ENCODE measurements at places on chromosomes 2 and 18.

- DNase-seq, result no peak
These were observed 136.8 kb upstream of the MAP3K20 start for GRCh38 chr2:172938713-172939375.

GRCh38 chr2:20125164-20125563, 73.7 kb upstream of the LAPTM4A start:
- DNase-seq, result no peak

DNA sequence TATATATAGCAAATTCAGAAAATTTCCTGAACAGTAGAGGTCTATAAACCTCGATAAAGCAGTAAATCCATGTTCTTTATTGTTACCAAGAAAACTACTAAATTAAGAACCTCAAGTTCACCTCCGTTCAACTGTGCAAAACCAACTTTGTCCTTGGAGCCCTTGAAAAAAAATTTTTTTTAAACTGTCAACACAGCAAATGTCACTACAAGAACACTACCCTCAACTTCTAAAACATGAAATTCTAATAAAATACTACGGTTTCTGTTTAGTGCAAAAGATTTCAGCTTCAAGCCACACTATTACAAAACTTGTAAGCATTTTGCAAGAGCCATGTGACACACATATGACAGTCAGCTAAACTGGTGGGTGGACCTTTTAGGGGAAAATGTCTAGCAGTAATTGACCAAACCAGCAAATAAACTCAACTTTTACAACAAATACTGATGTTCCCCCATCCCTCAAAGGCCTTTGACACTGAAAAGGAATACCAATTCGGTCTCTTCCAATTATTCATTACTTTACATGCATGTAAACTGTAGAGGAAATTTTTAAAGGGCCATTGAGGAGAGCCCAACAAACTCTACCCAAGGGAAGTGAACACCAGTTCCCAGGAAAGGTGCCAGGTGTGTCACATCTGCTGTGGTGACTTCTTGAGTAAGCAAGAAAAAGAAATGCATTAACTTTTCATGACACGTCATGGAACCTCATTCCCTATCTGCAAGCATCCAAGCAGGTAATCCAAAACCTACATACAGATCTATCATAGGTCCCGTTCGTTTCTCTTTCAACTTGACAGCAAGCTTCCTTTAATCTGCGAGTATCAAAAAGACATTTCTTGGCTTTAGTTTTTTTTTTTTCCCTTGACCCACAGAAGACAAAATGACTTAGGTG, 1.4 kb downstream of the RAB1A start:
- no peak for DNase-seq

DNA sequence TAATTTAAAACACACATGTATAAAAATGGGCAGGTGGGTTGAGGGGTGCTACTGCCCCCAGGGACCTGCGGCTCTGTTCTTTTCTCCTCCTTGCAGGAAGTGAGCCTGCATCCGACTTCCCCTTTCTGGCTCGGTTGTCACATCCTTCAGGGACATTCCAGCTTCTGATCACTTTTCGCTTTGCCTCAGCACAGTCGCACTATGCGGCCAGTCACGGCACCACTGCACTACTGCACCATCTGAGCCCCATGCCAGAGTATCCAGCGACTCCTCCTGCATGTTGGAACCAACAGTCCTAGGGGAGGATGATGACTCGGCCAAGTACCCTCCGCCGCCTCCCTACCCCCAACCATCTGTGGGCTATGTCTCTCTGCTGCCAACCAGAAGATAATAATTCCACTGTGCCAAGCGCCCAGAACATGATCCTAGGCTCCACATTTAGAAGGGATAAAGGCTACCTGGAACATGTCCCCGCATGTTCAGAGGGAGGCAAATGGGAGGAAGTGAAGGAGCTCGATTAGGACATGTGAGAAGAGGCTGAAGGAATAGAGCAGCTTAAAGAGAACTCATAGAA, 17.6 kb downstream of the CDC42EP3 start:
- DNase-seq, result peak; percentile 33

DNA sequence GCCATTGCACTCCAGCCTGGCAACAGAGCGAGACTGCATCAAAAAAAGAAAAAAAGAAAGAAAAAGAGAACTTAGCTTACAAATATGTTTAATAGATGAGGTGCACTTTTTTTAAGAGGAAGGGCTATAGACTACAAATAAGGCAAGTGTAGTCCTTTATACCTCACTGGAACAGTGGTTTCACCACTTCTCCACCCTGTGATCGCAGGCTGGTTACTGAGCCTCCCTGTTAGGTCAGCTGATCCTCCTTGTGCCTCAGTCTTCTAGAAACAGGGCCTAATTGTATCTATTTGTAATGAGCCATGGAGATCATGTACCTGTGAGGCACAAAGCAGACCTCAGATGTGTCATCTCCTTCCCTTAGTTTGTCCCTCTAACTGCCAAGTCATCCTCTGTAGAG, 4.5 kb downstream of the CXCR2 start:
- no peak for DNase-seq

DNA sequence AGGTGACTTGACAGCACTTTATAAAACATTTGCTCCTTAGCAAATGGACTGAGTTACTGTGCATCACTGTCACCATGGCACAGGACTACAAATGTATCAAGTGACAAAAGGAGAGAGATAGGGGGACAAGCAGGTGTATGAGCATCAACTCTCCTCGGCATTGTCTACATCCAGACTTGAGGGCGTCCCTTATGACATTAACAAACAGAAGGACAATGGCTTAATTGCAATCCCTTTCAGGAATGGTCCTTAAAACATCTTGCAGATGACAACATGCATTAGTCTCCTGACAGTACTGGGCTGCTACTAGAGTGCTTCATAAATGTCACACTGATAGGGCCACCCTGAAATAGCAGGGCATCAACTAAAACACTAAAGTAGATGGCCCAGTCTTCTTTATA, 198.8 kb downstream of the PDE1A start:
- DNase-seq, result no peak

DNA sequence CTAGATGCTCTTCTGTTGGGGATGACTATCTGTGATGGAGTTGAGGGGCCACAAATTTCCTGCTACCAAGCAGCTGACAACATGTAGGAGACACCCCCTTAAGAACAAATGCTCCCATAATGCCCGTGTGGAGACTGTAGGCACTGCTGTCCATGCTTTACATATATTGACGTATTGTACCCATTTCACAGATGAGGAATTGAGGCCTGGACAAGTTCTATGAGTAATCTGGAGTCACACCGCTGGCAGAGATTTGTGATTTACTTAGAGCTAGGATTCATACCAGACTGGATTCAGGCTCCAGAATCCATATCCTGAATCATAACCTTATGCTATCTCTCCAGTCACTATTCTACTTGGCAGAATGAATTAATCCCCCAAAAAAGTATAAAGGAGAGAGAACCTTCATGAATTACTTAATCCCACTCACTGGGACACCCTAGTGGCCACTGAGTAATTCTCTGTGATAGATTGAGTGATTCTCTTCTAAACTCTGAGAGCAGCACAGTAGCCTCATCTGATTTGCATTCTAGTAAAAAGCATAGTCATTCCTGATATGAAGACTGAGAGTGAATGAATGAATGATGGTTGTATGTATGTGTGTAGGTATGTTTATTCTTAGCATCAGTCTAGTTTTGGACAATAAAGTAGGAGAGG, 460.7 kb upstream of the MEIS1 start:
- no peak for DNase-seq

GRCh38 chr2:24642351-24642750, 150.8 kb downstream of the PTRHD1 start:
- DNase-seq, result no peak

GRCh38 chr2:108927936-108928659, 60.9 kb downstream of the EDAR start:
- DNase-seq, result peak; percentile 28

All from GM18507 (cell line).